ENCODE measurements at places on chromosomes 6 and 20.

- DNase-seq = no peak
Observed at GRCh38 chr20:63688228-63689045, 8.0 kb upstream of the TNFRSF6B start.

GRCh38 chr6:29723666-29724588, 693 bp downstream of the HLA-F start:
- DNase-seq = no peak

GRCh38 chr6:169974663-169975062, 223.2 kb downstream of the ERMARD start:
- DNase-seq = no peak

DNA sequence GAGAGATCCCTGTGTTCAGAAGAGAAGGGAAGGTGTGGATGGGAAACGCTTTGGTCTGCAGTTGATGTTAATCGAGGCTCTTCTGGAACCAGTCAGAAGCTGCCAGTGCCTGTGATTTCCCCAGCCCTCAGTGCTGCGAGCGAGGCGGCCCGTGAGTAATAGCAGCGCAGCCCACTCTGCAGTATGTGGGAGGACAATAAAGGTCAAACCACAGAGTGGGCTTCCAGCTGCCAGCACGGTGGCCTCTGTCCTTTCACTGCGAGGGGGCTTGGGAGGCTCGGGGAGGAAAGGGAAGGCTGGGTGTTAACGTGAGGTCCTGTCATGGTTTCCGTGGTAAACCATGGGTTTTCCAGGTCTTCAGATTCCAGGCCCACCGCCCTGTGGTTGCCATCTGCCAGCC, 32.3 kb upstream of the TAGAP start:
- DNase-seq = peak; percentile 5

DNA sequence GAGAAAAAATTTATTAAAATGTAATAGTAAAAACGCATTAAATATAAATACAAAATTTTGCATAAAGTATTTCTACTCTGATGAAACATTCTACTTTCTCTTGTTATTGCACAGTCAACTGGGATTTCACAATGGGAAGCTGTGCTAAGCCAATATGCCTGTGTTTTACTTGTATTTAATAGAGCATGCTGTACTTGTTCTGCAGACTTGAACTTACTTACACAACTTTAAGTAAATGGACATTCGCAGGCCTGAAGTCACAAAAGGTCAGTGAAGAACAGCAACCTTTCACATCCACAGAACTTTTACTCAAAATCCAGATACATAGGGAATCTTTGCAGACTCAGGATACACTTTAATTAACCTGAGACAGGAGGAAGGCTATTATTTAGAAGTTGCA, 409.5 kb downstream of the BTBD3 start:
- peak; percentile 2 for DNase-seq

DNA sequence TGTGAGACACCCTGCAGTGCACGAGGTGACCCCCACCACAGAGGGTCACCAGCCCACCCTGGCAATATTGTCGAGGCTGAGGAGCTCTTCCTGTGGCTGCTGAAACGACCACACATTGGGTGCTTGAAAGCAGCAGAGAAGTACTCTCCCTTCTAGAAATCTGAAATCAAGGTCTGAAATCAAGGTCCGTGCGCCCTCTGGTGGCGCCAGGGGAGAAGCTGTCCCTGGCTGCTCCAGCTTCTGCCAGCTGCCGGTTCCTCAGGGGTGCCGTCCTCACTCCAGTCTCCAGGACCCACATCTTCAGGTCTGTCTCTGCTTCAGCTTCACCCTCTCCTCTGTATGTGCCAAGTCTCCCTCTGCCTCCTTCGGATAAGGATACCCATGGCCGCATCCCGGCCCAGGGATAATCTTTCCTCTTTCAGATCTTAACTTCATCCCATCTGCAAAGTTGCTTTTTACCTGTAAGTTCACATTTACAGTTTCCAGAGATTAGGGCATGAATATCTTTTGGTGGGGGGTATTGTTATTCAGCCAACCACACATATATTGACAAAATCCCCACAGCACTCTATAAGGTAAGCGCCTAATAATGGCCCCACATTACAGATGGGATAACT, 108.3 kb upstream of the PHACTR3 start:
- DNase-seq = peak; percentile 81

DNA sequence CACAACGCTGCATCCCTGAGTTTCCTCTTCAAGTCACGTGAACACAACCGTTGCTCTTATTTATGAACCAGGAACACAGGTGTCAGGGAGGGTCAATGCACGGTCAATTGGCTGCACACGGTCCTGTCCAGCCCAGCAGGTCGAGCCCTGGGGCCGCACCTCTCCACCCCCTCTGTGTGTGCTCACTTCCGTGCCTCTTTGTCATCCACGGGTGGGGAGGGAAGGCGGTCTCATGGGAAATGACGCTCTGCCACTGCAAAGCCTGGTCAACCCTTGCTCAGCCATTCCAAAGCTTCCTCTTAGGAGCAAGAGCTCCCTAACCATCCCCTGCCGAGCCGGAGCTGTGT, 38.7 kb downstream of the DACT2 start:
- DNase-seq = no peak

GRCh38 chr20:14449323-14449722, 111.9 kb upstream of the FLRT3 start:
- DNase-seq = peak; percentile 27

DNA sequence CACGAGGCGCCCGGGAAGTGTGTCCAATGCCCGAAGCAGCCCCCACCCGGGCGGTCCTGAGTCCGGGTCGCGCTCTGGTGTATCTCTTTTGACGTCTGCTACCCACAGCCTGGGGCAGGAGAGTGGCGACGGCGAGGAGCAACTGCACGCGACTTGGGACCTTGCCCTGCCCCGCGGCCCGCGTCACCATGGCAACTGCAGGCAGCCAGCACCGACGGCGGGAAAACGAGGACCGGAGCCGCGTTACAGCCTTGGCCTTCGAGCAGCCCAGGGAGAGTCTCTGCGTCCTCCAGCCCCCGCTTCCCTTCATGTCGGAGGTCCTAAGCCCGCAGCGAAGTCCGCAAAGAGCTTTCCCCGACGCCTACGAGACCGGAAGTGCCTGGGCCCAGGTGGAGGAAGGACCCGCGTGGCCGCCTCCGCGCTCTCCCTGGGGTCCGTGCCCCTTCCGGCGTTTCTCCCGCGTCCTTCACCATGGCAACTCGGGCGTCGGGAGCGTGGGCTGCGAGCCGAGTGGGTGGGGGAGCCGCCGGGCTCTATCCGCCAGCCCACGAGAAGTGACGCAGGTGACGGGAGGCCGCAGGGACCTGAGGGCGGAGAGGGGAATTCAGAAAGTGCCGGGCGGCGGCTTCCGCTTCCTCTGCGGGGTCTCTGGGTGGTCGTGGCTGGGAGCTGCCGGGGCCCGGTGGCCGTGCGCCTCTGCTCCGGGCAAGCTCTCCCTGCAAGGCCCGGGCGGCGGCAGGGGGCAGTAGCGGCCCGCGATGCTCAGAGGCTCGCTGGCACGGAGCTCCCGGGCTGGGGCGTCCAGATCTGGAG, 88.6 kb upstream of the TGM3 start:
- DNase-seq = peak; percentile 54

Measured in choroid plexus epithelial cell (primary cell).